PC-3 (cell line): ENCODE measurements at places on chromosomes 12 and 14. TPM values are rescaled to one million over a fixed set of nuclear protein-coding genes. Genes with fewer than 3 reads are reported as not detected.
A peak's percentile ranks its signal among the peaks of the same experiment; 100 is the strongest.

DNA sequence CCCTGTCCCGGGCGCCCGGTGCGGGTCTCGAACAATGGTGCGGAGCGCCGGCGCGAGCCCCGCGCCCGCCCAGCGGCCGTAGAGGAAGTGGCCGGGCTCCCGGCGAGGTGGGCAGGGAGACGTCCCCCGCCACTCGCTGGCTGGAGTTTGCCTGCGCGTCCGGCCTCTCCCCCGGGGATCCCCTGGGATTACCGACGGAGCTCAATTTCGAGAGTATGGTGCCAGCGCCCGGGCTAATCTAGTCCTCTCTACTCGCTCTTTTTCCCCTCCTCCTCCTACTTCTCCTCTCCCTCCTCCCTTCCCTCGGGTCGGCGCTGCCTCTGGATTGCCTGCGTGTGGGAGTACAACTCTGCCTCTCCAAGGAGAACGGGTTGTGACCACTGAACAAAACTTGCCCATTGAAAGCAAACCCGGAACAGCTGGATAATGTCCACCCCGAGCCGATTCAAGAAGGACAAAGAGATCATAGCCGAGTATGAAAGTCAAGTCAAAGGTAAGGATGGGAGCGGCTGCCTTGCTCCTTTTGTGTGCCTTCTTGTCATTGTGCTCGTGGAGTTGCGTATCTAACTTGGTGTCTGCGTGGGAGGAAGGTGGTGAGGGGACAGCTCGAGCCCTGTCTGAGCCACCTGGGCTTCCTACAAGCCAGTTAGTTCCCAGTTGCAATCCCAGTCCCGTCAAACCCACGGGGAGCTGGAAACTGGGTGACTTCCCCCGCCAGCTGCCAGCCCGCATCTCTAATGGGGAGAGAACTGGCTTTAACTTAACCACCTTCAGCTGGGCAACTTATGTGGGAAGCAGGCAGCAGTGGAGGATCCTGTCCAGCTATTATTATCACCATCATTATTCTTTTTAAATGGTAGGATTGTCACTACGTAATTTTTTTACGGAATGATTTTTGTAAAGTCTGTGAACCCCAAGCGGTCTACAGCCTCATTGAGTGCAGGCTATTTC is at the start of gene SRGAP1:
Gene SRGAP1 (plus strand): TSS at position 310 of the 951 bp plus-strand sequence. CDS start 117 bp downstream, at position 427.
- peak; percentile 51 for DNase-seq

DNA sequence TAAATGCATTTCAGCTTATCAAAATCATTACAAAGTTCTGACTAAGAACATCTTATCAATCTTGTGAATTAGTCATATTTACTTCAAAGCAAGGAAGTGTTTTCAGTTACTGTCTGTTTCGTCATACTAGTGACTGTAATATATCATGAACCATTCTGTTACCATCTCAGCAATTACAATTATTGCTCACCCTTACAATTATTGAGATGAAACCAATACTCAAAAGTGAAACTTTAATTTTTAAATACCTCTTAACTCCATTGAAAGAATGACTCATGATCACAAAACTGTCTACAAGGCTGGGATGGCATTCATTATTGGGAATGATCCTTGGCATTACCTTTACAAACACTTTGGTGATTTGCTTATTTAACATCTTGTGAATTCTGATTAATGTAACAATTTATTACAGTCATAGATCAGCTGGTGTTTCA is 90.3 kb downstream of the RPS6KA5 start:
- peak; percentile 12 for DNase-seq

DNA sequence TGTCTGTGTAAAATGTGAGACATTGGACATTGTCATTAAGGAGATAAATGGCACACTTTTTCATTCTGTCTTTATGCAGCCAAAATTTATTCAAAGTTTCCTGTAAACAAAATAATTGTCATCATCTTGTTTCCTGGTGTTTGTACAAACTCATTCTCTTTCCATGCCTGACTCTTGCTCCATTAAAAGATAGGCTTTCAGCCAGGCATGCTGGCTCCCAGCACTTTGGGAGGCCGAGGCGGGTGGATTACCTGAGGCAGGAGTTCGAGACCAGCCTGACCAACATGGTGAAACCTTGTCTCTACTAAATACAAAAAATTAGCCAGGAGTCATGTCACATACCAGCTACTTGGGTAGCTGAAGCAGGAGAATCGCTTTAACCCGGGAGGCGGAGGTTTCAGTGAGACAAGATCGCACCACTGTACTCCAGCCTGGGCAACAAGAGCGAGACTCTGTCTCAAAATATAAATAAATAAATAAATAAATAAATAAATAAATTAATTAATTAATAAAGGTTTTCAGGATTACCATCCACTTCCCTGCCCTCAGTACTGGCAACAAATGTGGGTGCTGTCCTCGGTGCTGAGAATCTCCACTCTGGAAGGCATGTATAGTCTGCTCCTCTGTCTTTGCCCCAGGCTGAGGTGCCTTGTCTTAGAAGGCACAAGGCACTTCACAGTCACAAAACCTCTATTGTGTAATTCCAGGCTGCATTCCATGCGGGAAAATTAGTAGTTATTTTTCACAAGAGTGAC is 83.2 kb downstream of the PAH start:
- DNase-seq, result peak; percentile 17

RAD51AP1 gene
- 15.9 and 24.7 TPM in 2 replicates for total RNA-seq

MFAP5 gene
- not detected in 2 replicates for total RNA-seq

DNA sequence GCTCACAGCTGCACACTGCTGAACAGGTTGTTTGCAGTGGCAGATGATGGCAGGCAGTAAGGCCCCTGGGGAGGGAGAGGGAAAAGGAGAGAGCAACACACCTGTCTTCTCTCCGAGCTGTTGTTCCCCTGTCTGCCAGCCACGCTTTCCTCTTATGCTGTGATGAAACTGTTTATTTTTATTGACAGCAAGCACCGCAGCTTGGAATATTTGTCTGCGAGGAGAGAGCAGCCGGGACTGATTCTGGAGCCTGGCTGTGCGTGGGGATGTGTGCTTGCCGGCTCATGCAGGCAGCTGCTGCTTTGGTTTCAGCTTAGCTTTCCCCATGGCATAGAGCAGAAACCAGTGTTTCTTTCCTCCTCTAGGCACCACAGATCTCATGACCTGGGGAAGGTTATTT is 58.7 kb upstream of the KCNA5 start:
- DNase-seq, result no peak

IFI27 gene
- total RNA-seq, result 4.3 TPM in 1 of 2 replicates, not detected in the other

DNA sequence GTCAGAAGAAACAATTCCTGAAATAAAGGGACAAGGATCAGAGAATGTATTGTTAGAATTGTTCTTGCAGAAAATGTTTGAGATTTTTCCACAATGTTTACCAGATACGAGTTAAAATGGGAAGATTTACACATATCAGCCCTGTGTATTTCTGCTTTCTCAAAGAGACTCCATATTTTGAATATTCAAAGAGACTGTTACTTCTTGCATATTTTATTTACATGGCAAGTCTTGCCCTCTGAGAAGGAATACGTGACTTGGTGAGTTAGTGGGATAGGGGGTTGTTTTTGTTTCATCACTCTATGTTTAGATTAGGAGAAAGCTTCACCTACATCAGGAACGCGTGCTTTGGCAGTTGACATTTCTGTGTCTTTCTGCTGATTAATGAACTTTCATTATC is 56.1 kb upstream of the ZDHHC17 start:
- DNase-seq, result no peak

GRCh38 chr12:120439646-120440247 is 1.8 kb downstream of the COX6A1 start:
- peak; percentile 77 for DNase-seq

DNA sequence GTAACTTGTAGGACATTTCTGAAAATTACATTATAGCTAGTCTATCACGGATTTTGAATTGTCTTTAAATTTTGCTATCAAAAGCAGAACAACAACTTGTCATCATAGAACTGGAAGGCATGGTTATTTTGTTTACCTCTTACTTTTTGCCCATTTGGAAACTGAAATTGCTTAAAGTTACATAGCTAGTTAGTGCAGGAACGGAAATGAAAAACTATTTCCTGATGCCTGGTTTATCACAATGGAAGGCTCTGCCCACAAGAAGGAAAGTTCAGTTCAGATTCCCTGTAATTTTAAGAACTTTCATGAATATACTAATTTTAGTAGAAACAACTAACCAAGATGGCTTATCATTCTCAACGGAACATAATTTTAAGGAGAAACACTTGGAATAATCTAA is 427.7 kb downstream of the RAD51B start:
- DNase-seq, result no peak

DNA sequence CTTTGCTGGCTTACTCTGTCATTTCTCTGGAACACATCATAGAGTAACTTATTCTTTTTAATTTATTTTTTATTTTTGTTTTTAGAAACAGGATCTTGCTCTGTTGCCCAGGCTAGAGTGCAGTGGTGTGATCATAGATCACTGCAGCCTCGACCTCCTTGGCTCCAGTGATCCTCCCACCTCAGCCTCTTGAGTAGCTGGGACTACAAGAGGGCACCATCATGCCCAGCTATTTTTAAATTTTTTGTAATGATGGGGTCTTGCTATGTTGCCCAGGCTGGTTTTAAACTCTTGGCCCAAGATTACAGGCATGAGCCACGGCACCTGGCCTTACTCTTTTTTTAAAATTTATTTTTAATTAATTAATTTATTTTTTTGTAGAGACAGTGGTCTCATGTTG is 32.2 kb upstream of the RD3L start:
- no peak for DNase-seq

DNA sequence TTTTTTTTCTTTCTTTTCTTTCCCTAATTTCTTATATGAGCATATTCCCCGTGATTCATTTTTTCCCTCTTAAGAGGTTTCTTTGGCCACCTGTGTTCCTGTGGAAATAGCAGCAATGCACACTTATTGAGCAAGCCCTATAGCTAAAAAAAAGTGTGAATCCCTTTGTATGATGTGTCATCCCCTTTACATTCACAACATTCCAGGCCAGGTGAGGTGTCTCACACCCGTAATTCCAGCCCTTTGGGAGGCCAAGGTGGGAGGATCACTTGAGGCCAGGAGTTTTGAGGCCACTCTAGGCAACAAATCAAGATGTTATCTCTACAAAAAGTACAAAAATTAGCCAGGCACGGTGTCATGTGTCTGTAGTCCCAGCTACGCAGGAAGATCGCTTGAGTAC is 700.4 kb upstream of the TBX3 start:
- peak; percentile 50 for DNase-seq

DNA sequence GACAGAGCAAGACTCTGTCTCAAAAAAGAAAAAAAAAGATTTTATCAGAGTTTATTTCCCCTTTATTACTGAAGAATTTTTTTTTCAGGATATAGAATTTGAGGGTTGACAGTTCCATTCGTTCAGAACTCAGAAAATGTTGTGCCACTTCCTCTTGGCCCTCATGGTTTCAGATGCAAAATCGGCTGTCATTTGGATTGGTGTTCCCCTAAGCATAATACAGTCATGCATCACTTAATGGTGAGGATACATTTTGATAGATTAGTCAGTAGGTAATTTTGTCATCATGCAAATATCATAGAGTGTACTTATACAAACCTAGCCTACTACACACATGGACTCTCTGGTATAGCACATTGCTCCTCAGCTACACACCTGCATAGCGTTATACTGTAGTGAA is 263.9 kb upstream of the RTL1 start:
- peak; percentile 6 for DNase-seq

TSHR gene
- total RNA-seq, result not detected in 2 replicates

DNA sequence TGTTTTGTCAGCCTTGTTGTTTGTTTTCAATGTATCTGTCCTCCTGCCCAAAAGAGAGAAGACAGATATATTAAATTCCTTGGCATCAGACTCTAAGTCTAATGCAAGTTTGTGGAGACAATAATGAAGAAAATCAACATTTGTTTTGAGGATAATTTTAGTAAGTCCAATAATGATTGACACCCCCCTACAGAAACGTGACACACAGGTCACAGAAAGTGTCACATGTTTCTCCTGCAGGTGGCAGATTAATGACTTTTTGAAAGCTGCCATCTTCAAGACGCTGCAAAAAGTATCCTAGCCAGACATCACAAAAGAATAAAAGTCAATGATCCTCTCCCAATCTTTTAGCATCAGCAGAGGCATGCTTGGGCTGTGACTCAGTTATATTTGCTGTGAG is 378.8 kb upstream of the TMPO start:
- DNase-seq, result no peak

DNA sequence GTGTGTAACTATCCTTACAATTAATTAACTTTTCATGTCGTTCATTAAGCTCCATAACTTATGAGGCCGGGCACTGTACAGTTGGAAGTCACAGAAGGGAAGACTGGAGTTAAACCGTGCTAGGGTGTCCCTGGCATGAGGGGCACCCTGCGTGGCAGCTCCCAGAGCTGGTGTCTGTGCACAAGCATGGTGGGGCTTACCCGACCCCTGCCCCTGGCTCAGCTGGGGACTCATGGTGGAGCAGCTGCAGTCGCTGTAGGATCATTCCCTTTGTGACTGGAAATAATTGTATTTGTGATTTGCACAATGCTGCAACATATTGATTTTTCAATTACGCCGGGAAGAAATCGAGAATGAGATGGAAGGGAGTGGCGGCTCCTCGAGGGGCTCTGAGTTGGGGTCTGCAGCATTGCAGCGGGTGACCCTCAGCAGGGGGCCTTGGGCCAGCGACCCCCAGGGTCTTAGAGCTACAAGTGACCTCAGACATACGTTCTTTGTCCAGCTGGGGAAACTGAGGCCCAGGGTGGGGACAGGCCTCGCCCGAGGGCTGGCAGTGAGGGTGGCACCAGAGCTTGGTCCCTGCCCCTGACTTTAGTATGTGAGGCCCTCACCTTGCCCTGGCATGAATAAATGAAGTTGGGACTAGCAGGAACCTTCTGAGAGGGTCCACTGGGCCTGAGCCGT is 125.4 kb downstream of the KIF26A start:
- no peak for DNase-seq

DNA sequence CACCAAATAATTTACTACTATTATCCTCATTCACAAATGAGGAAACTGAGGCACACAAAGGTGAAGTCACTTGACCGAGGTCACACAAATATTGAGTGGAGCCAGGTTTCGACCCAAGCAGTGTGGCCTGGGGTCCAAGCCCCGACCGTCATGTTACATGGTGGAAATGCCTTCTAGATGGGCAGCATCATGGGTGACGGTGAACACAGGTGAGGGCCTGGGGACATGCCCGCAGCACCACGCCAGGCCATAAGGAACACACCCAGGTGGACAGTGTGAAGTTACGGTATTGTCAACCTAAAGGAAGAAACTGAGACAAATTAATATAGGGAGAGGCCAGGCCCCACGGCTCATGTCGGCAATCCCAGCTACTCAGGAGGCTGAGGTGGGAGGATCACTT is 35.3 kb upstream of the DYNC1H1 start:
- DNase-seq, result no peak

DNA sequence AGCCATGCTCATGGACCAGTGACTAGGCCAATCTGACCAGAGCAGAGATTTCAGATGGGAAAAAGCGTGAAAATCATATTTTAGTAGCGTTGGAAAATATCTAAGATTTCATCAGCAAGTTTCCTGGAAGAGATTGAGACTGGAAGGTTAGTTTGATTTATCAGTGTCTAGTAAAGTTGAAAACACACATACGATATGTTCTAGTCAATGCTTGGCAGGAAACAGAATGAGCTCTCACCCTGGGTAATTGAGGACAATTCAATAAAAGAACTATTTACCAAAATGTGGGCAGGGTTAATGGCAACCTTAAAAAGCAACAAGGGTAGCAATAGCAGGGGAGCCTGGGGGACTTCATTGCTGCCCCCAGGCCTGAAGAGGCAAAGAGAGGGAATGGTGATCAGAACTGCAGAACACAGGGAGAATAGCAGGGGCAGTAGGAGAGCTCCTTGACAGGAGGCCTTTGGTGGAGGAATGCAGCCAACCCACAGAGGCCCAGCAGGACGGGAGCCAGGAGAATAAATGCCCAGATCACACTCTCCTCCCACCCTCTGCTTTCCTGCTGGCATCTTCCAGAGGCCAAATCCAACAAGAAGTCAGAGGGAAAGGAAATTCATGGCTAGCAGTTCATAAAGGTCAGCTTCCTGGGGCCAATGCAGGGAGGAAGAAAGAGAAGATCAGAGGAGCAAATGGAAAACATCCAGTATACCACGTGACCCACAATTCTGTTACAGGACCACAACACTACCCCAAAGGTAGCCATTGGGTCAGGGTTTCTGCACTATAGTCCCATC is 27.6 kb upstream of the LRP6 start:
- DNase-seq, result no peak
